ENCODE measurements at places on chromosomes 1 and 21.

DNA sequence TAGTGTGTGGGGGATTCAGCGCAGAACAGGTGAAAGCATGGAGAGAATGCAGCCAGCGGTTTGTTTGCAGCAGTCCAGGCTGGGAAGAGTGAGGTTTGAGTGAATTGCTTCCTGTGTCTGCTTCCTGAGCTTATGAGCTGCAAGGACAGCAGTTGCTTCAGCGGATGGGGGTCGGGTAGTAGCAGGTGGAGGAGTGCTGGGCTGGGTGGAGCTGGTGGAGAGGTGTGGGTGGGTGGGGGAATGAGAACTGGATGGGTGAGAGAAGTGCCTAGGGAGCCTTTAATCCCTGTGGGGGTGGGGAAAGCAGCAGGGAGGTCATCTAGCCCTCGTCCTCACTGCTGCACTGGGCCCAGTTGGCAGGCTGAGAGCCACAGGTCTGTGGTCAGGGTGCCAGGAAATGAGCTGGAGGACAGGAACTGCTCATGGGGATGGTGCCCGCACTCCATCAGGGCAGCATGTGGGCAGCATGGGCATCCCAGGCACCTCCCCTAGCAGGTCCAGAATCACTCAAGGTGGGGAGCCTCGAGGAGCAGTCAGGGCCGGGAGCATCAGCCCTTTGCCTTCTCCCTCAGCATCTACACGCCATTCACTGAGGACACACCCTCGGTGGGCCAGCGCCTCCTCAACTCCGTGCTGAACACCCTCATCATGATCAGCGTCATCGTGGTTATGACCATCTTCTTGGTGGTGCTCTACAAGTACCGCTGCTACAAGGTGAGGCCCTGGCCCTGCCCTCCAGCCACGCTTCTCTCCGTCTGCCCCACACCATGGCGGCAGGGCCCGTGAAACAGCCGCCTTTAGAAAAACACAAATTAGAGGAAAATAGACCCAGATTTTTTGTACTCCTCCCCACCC is 14.8 kb downstream of the PSEN2 start:
- DNase-seq: no peak

DNA sequence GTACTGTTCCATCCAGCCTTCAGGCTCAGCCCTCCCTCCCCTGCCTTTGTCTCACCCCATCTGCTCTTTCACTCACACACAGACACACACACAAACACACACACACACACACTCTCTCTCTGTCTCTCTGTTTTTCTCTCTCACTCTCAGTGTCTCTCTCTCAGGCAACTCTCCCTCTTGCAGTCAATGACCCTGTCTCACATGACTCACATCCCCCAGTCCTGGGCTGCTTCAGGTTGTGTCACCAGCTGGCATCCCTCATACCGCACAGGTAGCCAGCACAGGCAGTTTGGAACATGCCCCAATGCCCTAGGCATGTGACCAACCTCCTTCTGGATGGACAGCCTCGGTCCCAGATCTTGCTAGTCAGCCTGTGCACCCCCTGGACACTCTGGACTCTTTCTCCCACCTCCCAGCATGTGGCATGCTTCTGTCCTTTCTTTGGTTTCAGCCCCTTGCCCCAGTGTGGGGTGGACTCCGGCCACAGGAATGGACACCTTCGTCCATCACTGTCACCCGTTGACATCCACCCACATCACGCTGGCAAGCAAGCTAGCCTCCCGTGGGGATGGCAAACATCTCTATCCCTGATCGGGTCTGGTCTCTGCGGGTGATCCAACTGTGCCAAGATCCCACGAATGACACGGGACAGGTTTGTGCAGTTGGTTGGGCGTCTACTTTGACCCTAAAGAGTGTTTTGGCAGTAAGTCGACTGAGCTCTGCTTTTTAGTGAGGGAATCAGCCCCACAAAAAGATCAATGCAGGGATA is 23.4 kb upstream of the FCGR2A start:
- DNase-seq: no peak

GRCh38 chr1:201576914-201577313 is 38.0 kb downstream of the NAV1 start:
- no peak for DNase-seq

DNA sequence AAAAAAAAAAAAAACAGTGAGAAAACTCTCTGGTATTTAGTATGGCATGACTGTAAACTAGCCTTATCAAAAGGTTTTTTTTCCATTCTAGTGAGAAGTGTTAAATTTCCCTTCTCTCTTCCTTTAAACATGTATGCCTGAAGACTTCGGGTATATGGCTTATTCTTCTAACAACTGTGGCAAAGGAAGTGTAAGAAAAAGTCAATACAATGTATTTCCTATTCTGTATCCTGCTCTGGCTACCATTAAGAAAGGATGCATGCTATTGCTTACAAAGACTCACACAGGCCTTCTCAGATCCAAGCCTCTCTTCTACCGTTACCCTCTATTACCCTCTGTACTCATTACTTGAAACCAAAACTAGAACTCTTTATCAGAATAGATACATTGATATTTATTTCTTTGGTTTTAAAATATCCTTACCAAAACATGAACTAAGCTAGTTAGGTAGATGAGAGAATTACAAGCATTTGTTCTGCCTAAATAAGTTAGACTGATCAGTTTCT is 8.4 kb downstream of the CEPT1 start:
- no peak for DNase-seq

DNA sequence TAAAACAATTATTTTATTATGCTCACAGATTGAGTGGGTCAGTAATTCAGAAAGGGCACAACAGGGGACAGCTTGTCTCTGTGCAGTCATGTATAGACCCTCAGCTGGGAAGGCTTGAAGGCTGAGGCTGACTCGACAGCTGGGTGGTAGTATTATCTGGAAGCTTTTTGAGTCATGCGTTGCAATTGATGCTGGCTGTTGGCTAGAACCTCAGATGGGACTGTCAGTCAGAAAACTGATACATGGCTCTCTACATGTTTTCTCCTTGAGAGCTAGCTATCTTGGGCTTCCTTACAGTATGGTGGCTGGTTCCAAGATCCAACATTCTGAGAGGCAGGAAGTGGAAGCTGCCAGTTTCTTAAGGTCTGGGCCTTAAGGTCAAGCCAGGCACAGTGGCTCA is 61.5 kb upstream of the SELENON start:
- DNase-seq: no peak

GRCh38 chr1:73162564-73162963 is 880.2 kb upstream of the NEGR1 start:
- no peak for DNase-seq

DNA sequence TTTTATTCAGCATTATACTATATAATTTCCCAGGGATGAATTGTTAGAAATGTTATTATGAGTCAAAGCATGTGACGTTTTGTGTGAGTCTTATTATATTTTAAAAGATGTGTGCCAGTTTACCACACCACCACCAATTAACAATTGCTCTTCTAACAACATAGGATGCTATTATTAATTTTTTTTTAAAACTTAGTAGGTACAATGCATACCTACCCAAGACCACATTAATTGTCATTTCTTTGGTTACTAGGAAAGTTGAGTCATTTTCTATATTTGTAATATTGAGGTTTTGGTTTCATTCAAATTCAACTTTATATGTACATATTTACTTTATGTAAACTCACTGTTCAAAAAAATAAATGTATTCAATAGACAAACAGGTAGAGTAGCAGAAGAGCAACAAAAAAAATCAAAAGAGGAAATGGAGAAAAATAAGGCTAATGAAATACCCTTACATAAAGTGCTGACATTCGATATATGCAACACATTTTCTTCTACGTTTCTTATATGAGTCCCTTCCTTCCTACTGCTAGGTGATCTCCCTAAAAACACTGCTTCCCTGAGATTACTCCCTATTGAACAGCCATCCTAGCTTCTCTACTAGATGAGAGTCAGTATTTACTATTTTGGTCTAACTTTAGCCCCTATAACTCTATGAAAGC is 9.6 kb downstream of the GCLM start:
- no peak for DNase-seq

GRCh38 chr1:182080955-182081582 is 19.6 kb upstream of the ZNF648 start:
- DNase-seq: no peak

All from AG09319 (cell line).